Activated CD8-positive, alpha-beta memory T cell treated with anti-CD3 and anti-CD28 coated beads, Interleukin-2, amount 10 ng/mL, durations not matched to agents 7 days and 5 days (primary cell): ENCODE measurements at places on chromosomes 7 and 10. TPM values are rescaled to one million over a fixed set of nuclear protein-coding genes. Genes with fewer than 3 reads are reported as not detected.

GRCh38 chr10:59397961-59398360, 35.6 kb upstream of the FAM13C start:
- no peak for DNase-seq

GRCh38 chr7:45911311-45911710, 9.8 kb downstream of the IGFBP3 start:
- no peak for DNase-seq

- DNase-seq: no peak
Observed at GRCh38 chr10:70096016-70096704, 36.5 kb downstream of the AIFM2 start.

Gene NKX2-3
- total RNA-seq: not detected

Gene WAPL
- total RNA-seq: 52.6 TPM

Gene LFNG
- total RNA-seq: 101 TPM

Gene HHEX
- total RNA-seq: not detected

Gene CRHR2
- total RNA-seq: not detected
